Left ventricle myocardium superior (tissue), 1 donor: ENCODE measurements at places on chromosomes 11 and 22. TPM values are rescaled to one million over a fixed set of nuclear protein-coding genes. Genes with fewer than 3 reads are reported as not detected.

DNA sequence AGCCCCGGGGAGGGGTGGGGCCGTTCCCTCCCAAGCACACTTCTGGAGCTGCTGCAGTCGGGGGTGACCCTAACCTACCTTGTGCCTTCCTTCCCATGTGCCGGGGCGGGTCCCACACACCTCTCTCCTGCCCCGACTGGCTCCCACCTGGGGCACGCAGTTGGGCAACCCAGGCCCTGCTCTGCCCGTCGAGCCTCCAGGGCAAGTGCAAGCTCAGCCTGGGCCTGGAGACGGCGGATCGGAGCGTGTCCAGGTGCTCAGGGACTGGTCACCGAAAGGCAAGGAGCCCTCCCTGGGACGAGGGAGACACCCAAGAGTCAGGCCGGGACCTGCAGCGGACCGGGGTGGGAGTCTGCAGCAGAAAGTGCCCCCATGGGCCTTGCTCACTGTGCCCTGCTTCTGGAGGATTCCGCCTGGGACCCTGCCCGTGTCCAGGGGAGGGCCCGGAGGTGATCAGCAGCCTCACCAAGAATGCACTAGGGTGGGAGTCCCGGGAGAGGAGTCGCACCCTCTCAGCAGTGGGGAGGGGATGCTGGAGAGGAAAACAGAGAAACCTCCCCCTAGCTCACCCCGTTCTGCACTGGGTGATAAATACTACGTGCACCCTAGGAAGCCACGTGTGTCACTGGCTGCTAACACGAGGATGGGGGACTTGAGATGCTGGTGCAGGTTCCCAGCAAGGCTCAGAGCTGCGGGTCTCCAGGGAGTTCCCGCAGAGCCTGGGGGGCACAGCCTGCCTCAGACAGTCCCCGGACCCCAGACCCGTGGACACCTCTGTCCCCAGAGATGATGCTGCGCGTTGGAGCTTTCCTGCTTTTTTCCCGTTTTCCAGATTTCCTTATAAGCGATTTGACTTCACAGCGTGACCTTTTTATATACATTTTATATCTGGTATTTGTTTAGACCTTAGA lies 5.2 kb upstream of the GATD1 start:
- no peak for DNase-seq

- DNase-seq, result no peak
Observed at GRCh38 chr22:25566898-25567235, 2.4 kb downstream of the GRK3 start.

DNA sequence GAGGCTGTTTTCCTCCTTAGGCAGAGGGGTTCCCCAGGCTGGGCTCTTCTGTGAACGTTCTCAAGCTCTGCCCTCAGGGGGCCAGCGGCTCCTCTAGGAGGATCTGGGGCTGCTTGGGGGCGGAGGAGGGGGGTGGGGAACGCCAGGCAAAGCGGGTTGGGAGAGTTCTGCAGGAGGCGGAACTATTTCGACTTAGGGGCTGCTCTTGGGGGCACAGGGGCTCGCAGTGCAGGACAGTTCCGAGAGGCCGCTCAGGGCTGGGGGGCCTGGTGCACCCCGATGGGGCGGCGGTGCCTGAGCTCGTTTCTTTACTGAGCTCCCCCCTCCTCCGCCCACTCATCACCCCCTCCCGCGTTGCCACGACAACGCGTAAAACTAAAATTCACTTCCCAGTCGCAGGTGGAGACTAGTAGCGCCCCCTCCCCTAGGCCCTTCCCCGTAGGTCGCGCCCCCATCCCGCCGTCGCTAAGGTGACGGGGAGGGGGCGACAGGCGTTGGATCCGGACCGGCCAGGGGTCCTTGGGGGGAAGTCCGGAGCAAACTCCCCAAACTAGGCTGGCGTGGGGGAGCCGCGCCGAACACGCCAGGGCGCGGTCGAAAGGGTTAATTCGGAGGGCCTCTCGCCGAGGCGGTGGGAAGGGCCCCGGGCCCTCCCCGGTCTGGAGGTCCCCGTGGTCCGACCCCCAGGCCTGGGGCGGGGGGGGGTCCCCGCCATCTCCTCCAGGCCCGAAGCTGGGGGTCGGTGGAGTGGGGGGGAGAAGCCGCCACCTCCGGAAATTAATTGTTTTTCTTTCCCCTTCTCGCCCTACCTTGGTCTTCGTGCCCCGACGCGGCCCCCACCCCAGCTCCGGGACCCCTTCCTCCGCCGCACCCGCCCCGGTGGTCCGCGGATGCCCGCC lies 857 bp downstream of the SHANK3 start:
- no peak for DNase-seq

DNA sequence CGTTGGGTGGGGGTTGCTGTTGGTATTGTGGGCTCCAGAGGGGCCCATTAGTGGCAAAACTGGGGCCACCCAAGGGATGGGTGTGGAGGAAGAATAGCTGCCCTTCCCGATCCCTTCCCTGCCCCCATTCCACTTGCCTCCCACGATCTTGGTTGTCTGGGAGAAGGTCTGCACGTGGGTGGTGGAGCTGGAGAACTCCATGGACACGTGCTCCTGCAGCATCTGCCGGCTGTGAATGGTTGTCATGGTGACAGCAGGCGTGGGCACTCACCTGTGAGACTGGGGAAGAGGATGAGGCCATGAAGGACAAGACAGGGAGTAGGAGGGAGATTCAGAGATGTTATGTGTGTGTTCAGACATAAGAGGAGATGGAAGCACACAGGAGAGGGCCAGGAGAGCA lies 2.0 kb downstream of the IGSF22 start:
- DNase-seq, result no peak

- DNase-seq, result no peak
Observed at GRCh38 chr22:29813563-29813962, 24.5 kb downstream of the ASCC2 start.

DNA sequence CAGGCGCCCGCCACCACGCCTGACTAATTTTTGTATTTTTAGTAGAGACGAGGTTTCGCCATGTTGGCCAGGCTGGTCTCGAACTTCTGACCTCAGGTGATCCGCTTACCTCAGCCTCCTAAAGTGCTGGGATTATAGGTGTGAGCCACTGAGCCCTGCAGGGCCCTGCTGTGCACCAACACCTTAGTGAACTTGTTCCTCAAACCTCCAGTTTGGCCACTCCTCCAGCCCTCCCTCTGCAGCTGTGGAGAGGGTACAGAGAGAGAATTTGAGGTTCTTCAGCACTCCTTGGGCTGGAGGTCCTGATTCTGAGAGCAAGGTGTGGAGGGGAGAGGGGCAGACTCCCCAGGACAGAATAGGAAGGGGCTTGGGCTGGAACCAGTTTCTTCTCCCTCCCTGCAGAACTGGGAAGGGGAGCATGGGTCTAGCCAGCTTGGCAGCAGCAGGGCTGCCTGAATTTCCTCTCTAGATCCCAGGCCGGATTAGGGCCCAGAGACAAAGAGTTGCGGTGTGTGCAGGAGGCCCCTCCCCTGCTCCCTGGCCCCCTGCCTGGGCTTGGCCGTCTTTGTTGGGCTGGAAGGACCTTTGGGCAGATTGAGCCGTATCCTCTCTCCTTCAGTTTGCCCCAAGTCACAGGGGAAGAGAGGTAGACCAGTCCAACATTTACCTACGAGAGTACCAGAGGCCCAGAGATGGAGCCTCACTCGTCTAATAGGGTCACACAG lies 2.3 kb upstream of the PEX16 start:
- DNase-seq, result peak; percentile 30

- no peak for DNase-seq
Observed at GRCh38 chr22:24926849-24927579, 19.5 kb downstream of the LHFPL7 start.

DNA sequence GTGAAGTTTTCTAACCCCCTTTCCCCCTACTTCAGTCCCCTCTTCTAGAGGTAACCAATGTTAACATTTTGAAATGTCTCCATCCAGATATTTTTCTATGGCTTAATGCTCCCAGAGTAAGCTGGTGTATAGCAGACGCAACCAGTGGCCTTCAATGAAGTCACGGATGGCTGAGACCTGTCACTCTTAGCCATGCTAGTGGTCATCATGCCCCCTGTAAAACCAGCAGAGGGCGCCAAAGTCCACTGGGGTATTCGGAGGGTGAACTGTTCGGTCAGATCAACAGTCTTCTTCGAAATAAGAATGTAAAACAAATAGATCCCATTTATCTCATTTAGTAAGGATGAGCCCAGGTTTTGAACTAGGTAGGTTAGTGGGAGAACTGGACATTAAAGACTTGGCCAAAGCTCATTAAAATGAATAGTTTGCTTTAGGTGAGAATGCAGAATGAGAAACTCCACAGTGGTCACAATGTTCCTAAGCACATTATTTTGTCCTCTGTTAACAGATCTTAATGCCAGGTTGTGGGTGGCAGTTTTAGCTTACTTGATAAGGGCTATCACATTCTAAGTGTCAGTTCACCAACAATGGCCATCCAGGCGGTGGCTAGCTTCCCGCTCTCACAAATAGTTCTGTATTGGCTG lies 8.6 kb upstream of the MMP8 start:
- DNase-seq, result peak; percentile 43

- DNase-seq, result no peak
Observed at GRCh38 chr11:4697585-4697984, at the start of gene OR51E2. OR51E2 (minus strand) TSS chr11:4697853; CDS start chr11:4682711, 15,142 bp downstream.

DNA sequence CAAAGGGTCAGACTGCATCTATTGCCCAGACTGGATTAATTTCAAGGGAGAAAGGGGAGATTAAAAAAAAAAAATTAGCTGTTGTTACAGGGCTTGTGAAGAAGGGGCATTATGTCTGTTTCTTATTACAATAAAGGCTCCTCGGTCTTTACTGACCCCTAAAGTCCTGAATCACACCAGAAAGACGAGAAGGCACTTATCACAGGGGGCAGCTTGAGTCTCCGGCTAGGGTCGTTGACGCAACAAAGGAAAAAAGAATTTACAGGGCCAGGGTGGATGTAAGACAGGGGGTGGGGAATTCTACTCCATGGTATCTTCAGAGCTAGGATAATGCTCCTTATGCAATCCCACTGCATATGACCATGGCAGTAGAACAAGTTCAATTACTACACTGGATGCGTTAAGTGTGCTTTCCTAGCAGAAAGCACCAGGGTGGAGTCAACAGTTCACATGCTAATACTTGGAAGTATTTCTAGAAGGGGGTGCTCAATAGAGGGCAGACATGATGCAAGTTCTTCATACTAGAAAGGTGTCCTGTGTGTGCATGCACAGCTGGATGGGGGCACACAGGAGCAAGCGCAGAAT lies 16.5 kb downstream of the DDX17 start:
- no peak for DNase-seq

DNA sequence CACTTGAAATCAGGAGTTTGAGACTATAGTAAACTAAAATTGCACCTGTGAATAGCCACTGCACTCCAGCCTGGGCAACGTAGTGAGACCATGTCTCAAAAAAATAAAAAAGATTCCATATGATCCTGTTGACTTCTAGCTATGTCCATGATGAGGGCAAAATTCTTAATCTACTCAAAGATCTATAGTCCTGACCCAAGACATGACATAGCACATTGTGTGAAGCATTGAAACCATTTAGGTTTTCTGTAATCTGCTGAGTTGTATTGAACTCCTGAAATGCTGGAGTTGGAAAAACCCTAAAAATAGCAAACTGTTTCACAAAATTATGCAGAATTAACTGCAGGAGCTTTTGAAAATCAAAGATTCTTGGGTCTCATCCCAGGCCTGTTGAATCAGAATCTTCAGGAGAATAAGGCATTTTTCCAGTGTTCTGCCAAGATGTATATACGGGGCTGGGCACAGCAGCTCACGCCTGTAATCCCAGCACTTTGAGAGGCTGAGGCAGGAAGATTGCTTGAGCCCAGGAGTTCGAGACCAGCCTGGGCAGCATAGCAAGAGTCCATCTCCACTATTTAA lies 29.8 kb upstream of the LDHA start:
- DNase-seq, result no peak

GRCh38 chr11:17979770-17980371 lies 33.0 kb downstream of the SERGEF start:
- DNase-seq, result no peak

GRCh38 chr11:17734418-17734911 lies at the start of gene KCNC1:
KCNC1 (plus strand) TSS chr11:17734781; CDS start chr11:17736003, 1,222 bp downstream.
- DNase-seq, result peak; percentile 52

GRCh38 chr11:76803811-76804600 lies 20.9 kb downstream of the TSKU start:
- no peak for DNase-seq

DNA sequence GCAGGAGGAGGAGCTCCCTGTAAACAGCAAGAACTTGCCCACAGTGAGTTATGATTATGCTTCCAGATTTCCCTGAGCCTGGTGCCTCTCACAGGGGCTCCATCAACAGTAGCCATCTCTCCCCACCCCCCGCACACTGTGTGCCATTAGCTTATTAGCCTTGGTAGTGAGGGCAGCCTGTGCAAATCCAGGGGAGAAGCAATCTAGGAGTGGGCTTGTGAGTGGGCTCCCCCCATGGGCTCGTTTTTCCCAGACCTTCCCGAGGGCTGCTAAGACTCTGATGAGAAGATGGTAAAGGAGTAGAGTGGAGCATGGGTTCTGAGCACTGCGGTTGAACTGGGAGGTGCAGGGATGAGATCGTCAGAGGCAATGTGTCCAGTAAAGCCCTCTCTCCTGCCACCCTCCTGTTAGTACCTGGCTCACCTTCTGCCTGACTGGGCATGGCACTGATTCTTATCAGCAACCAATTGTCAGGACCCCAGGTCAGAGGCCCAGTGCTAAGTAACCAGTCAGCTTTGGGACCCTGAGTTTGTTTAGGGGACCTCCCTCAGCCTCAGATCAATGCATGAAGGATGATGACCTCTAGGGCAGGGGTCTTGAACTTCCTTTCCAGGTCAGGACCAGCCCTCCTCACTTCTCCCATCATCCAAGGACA lies 38.4 kb upstream of the TP53I11 start:
- no peak for DNase-seq

DNA sequence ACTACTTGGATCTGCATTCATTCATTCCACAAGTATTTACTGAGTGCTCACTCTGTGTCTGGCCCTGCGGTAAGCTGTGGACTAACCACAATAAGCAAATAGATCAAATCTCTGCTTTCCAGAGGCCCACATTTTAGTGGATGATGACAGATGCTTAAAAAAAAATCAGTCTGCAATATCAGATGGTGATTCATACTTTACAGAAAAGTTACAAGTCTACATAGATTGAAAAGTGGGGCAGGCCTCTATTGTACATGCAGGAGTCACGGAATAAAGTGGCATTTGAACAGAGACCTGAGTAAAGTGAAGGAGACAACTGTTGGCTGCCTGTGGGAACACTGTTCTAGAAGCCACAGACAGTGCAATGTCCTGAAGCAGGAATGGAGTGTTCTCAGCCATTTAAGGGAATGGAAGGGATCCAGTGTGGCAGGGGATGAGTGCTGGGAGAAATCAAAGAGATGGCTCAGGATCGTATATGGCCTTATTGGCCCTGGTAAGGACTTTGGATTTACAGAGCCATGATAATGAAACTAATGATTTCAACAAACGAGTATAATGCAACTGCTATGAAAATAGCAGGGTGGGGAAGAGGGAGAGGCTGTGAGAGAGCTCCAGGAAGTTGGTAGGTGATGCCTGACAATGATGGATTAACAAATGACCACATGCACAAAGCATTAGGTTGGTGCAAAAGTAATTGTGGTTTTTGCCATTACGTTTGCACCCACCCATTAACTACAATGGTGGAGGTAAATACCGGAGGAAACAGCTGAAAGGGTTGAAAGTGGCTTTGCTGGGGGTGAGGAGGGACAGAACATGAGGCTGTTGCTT lies 31.1 kb downstream of the TMEM45B start:
- DNase-seq, result no peak

GRCh38 chr11:62553080-62553838 lies 6.7 kb upstream of the AHNAK start:
- peak; percentile 86 for DNase-seq

GRCh38 chr22:46571642-46572250 lies 34.3 kb upstream of the CELSR1 start:
- DNase-seq, result no peak

The UBQLN3 gene
- total RNA-seq, result not detected

The KREMEN1 gene
- total RNA-seq, result 68.2 TPM

The SLC17A6 gene
- not detected for total RNA-seq

The APOA4 gene
- total RNA-seq, result not detected

The MPEG1 gene
- 13.6 TPM for total RNA-seq

The RIN1 gene
- total RNA-seq, result 1.7 TPM

The AQP11 gene
- total RNA-seq, result 0.87 TPM

The RASL10A gene
- total RNA-seq, result 1.2 TPM

The GLYAT gene
- total RNA-seq, result 0.59 TPM
